ENCODE measurements at places on chromosomes 13 and 19.

GRCh38 chr13:21124852-21125251 lies 51.5 kb downstream of the SKA3 start:
- DNase-seq = no peak

- DNase-seq = no peak
Measured at GRCh38 chr13:78317030-78317429, 286.3 kb downstream of the POU4F1 start.

- DNase-seq = no peak
Measured at GRCh38 chr19:15622991-15623390, 8.0 kb downstream of the CYP4F8 start.

GRCh38 chr13:110294146-110294545 lies 12.8 kb downstream of the COL4A1 start:
- no peak for DNase-seq

DNA sequence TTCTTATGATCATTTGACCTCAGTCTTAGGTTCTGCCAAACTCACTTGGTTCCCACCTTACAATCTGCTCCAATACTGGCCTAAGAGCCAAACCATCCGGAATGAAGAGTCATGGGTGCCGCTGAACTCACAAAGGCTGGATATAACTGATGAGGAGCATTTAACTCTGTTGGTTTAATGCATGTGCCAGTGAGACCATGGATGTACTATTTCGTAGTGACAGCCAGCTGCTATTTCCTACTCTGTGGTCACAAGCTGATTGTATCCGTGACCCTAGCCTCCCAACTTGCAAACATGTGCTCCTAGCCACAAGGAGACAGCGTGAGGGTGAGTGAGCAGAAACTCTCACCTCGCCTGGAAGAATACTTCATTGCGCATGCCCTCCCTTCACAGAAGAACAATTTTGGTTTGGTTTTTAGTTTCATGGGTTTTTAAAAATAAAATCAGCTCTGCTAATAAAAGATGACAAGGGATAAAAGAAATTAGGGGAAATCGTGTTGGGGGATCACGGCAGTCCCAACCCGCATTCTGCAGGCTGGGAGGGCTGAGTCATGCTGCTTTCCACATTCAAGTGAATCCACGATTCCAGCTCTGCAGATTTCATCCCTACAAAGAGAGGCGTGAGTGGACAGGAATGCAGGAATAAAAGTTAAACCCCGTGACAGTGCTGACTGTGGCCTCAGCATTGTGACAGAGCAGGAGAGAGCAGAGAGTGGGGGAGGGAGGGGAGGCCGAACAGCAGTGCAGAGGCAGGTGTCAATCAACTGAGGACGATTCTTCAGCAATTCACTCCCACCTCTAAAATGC lies 66.8 kb upstream of the RAP2A start:
- no peak for DNase-seq

GRCh38 chr13:24627946-24628345 lies 52.3 kb upstream of the ATP12A start:
- no peak for DNase-seq

- no peak for DNase-seq
Measured at GRCh38 chr13:49303533-49304252, 56.0 kb downstream of the CDADC1 start.

DNA sequence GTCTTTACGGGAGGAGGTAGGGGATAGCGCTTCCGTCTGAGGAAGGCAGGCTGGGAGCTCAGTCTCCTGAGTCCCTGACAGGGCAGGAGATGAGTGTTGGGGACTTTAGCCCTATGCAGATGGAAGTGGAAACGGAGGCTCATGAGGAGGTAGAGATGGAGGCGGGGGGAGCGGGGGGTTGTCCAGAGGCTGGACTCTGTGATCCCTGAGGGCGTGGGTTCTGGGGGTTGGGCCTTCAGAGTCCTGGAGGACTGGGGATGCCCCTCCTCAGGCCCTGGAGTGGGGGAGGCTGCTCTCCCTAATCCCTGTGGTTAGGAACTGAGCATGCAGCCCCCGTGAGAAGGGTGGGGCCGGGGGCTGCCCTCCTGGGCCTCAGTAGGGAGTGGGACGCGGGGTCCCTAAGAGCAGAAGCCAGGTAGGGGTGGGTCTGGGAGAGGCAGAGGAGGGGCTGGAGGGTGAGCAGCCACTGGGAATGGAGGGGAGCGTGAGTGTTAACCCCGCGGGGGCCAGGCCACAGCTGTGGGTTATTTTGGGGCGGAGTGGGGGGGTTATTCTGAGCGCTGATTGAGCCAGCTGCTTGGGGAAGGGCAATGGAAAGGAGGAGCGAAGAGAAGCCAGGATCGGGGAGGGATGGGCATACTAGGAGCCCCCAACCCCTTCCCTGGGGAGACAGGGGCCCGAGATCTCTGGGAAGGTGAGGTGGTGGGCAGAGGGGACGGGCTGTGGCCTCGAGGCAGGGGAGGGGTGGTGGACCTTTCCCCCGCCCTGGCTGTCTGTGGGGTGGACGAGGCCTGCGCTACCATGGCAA lies 2.8 kb downstream of the GRIN2D start:
- DNase-seq = no peak

GRCh38 chr13:34340534-34340933 lies 522.6 kb downstream of the RFC3 start:
- DNase-seq = no peak

DNA sequence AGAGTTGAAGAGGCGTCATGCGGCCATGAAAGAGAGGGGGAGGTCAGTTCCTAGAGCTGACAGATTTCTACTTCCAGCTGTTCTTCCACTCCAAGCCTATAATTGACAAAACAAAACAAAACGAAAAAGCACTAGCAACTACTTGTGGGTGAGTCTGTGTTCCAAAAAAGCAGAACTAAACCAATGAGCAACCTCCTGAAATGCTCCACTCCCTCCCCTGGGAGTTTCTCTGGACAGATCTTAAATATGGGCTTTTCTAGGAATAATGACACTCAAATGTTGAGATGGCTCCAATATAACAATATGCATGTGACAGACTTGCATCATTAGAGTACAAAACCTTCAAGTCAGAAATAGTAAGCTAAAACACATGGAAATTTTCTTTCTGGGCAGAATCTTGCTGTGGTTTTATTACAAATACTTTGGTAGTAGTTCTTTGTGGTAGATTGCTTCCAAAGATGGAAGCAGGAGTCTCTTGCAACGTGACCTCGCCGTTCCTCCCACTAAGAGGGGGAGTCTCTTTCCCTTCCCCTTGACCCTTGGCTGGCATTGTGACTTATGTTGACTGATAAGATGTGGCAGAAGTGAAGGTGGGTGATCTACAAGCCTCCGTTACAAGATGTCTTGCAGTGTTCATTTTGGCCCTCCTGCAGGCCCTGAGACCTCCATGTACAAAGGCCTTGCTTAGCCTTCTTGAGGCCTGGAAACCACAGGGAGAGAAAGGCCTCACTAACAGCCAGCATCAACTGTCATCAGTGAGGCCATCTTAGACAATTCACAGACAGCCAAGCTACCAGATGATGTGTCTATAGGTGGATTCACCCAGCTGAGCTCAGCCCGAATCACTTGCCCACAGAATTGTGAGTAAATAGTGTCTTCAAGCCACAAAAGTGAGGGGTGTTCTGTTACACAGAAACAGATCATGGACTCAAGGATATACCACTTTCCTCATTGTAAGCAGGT lies 173.1 kb upstream of the RFC3 start:
- DNase-seq = no peak

GRCh38 chr19:2803486-2804155 lies 16.0 kb upstream of the ZNF554 start:
- no peak for DNase-seq

Measured in GM13976 (cell line).